ENCODE measurements at places on chromosomes 5 and 9.

GRCh38 chr9:98811051-98811650 is 3.7 kb downstream of the GALNT12 start:
- DNase-seq, result peak; percentile 84

- no peak for DNase-seq
Measured at GRCh38 chr9:91285729-91286353, 75.9 kb downstream of the AUH start.

DNA sequence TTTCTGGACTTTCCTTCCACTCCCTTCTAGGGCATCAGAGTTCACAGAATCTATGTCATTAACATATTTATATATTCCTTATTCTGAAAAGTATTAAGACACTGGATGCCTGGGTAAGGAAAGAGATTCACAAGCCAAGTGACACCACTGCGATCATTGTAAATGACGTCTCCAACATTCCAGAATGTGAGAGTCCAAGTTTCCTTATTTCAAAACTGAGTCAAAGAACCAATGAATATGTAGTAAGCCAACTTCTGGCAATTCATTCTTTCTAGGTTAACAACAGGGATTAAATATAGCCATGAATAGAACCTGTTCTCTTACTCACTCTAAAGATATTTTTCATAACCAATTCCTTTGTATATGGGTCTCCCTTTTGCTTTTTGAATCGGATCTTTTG is 18.1 kb downstream of the RAI14 start:
- peak; percentile 85 for DNase-seq

GRCh38 chr9:131214286-131214856 is 61.9 kb downstream of the FAM78A start:
- no peak for DNase-seq

All from brain microvascular endothelial cell (primary cell).